ENCODE measurements at places on chromosomes 2 and 18. TPM values are rescaled to one million over a fixed set of nuclear protein-coding genes. Genes with fewer than 3 reads are reported as not detected.
A peak's percentile ranks its signal among the peaks of the same experiment; 100 is the strongest.

DNA sequence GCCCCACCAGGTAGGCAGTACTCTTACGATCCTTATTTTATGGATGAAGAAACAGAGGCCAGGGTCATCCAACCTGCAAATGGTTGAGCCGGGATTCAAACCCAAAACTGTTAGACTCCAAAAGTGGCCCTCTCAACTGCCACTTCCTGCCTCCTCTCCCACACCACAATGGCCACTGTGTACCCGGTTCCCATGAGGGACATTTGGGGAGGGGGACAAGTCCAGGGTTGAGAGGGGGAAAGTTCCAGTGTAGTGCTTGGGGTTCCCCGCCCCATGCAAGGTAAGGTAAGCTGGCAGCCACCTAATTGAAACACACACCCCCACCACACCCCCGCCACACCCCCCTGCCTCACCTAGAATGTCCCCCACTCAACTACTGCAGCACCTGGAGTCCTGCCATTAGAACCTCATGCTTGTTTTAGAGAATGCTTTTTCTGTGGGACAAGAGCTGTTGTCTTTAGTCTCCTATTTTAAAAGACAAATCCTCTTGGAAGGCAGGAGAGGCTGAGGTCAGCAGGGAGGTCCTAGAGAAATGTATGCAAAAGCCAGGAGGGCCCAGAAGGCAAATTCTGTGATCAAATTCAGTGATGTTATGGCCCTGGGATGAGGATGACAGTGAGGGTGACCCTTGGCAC lies 145.2 kb downstream of the ZFP36L2 start:
- DNase-seq, result no peak

Gene NOL4
- 2.1 TPM for total RNA-seq

Gene CTAGE1
- not detected for total RNA-seq

- no peak for DNase-seq
Observed at GRCh38 chr18:44568986-44569385, 111.7 kb upstream of the SETBP1 start.

DNA sequence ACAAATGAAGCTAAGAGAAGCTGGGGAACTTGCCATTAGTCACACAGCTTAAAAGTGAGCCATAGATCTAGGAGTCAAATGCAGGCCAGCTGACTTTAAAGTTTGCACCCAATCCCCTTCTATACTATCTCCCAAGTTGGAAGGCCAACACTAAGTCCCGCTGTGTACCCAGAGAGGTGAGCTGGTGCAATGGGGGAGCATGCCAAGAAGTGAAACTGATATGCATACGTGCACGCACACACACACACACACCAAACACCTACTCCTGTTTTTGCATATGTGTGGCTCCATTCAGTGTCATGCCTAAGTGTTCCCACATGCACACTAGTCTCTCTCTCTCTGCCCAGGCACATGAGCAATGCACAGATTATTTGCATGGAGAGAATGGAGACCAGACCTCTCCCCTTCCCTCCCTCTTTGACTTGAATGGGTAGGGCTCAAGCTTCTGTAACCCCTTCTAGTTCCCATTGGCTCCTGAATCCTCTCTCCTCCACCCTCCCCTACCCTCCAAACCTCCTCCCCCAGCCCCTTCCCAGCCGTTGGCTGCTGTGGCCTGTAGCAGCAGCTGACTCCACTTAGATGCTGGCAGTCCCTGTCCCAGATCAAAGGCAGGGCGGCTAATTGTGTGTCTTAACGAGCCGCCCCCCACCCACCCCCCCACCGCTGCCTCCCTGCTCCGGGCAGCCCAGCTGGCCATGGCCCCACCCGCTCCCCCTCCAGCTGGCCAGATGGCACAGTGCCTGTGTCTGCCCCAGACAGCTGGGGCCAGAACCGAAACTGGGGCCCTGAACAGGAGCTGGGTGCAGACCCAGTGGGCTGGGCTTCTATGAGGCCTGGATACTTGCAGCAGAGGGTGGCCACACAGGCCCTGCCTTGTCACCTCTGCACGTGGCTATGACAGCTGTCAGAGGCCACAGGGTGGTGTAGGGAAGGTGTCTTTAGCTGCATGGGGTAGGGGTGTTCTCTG lies 5.6 kb downstream of the WNT10A start:
- DNase-seq, result no peak

GRCh38 chr2:126657148-126657635 lies 1.2 kb downstream of the GYPC start:
- peak; percentile 53 for DNase-seq

GRCh38 chr18:50089702-50090101 lies 105.2 kb downstream of the MYO5B start:
- no peak for DNase-seq

DNA sequence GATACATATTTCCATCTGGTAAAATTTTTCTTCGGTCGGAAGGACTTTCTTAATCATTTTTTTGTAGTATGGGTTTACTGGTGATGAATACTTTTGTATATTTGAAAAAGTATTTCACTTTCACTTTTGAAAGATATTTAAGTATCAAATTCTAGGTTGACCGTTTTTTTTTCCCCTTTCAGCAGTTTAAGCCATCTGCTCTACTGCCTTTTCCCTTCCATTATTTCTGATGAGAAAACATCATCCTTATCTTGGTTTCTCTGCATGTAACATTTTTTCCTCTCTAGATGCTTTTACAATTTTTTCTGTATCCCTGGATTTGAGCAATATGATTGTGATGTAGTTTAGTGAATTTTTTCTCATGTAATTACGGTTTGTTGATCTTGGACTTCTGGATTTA lies 87.0 kb downstream of the MTX2 start:
- DNase-seq, result no peak

- no peak for DNase-seq
Observed at GRCh38 chr2:71603851-71604725, 150.7 kb downstream of the DYSF start.

Gene FOXD4L1
- not detected for total RNA-seq

Gene RNF152
- 99.8 TPM for total RNA-seq

- no peak for DNase-seq
Observed at GRCh38 chr2:138626148-138626547, 124.6 kb downstream of the SPOPL start.

Gene PRKAG3
- total RNA-seq, result not detected

Gene TCF7L1
- total RNA-seq, result 22.9 TPM

DNA sequence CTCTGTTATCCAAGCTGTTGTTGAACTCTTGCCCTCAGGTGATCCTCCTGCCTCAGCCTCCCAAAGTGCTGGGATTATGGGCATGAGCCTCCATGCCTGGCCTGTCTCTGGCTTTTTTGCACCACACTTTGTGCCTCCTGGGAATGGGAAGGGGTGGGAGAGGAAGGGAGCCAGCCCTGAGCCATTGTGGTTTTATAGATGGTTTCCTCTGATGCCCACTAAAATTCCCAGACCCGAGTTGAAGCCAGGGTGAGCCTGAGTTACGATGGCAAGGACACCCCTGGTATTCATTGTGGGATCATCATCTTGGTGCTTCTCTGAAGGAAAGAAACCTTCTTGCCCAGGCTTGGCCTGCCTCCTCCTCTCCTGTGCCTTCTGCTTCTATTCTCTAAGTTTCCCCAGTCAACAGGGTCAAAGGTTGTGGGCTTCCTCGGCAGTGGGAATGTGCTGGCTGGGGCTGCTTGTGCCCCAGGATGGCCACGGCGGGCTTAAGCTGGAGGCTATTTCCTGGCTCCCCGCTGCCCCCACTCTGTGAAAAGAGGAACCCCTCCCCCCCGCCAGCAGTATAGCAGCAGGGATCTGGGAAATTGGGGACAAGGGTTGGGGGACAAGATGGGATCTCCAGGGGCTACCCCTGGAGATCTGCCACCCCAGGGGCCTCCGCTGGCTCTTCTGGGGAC lies 106.2 kb downstream of the STPG4 start:
- DNase-seq, result no peak

DNA sequence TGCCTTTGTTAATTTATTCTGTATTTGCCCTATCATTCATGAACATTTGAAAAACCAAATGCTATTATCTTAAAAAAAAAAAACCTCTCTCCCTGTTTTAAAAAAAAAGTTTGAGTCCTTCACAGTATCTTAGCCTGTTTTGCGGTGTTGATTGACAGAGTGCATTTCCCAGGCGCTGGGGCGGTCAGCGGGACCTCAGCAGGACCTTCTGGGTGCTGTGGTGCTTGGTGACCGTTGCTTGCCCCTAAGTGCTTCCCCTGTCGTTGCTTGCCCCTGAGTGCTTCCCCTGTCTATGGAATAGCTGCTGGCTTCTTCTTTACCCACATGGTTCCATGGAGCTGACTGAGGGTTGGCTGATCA lies 12.1 kb downstream of the ATP6V1C2 start:
- no peak for DNase-seq

GRCh38 chr18:3328532-3328931 lies 66.6 kb downstream of the MYL12B start:
- no peak for DNase-seq

DNA sequence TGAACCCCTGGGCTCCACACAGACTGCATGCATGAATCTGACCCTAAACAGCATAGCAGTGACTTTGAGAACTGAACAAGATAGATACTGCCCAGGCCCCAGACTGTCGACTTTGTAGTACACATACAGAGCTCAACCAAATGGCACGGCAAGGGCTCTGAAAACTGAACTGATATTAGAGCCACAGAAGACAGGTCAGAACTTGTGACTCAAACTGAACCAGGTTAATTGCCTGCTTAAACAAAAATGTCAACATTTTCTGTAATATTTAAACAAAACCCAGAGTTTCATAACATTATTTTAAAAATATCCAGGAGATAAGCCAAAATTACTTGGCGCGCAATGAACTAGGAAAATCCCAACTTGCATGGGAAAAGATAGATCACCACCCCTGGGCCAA lies 260.3 kb downstream of the TPGS2 start:
- DNase-seq, result no peak

DNA sequence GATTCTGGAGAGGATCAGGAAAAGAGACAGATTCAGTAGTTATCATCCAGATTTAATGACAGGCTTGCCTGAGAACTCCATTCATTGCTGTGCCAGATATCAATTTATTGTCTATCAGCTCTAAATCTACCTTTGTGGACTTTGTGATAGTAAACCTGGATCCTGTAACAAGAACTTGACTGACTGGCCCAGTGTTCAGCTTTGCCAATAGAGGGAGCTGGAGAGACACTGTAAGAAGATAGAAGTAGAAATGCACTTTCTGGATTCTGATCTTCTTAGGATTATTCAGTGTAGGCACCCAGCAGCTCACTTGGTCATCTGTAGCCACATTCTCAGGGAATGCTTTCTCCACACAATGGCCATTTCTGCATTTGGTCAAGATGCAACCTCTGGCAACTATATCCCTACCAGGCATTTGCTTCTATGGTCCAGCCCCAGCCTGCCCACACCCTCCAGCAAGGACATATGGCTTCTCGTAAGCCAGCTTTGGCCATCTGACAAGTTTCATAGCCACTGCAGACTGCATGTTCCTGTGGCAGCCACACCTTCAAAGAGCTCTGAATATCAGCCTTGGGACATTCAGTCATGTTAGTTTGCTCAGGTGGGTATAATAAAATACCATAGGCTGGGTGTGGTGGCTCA lies 6.1 kb upstream of the SERPINB8 start:
- peak; percentile 73 for DNase-seq

Gene SGO2
- 3.3 TPM for total RNA-seq

GRCh38 chr18:5103286-5103685 lies 93.8 kb downstream of the AKAIN1 start:
- DNase-seq, result no peak

GRCh38 chr2:207253666-207254345 lies 88.1 kb upstream of the KLF7 start:
- DNase-seq, result no peak

GRCh38 chr2:195563857-195564512 lies 93.0 kb upstream of the SLC39A10 start:
- no peak for DNase-seq
